Stimulated activated naive CD8-positive, alpha-beta T cell treated with anti-CD3 and anti-CD28 coated beads, Interleukin-15, amount 100 ng/mL, for 72 hours (primary cell): ENCODE measurements at places on chromosomes 4 and X.

DNA sequence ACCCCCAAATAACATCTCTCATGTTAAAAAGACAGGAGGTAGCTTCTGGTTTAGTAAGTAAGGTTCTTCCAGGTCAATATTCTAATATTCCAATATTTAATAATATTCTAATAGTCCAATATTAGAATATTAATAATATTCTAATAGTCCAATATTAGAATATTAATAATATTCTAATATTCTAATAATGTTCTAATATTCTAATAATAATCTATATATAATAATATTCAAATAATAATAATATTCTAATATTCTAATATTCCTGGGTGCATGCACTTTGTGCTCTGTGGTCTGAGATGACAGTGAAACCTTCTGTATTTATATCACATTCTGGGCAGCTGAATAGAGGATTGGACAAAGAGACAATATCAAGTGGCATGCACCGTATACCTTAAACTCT lies 96.1 kb downstream of the PCDH10 start:
- DNase-seq: no peak

DNA sequence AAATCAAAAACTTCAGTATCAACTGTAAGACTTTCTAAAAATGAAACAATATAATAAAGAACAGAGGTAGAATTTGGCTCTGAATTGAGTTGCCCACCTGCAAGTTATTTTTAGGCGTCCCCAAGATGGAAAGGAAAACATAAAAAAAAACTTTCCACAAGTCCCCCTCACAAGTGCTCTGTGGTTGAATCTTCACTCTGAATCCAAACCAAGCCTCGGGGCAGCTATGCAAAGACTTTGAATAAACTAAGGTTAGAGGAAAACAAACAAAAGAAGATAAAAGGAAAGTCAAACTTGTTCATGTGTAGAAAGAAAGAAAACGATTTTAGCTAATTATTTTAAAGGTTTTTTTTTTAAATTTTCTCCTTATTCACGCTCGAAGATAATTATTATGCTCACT lies 372.4 kb upstream of the SLIT2 start:
- no peak for DNase-seq

DNA sequence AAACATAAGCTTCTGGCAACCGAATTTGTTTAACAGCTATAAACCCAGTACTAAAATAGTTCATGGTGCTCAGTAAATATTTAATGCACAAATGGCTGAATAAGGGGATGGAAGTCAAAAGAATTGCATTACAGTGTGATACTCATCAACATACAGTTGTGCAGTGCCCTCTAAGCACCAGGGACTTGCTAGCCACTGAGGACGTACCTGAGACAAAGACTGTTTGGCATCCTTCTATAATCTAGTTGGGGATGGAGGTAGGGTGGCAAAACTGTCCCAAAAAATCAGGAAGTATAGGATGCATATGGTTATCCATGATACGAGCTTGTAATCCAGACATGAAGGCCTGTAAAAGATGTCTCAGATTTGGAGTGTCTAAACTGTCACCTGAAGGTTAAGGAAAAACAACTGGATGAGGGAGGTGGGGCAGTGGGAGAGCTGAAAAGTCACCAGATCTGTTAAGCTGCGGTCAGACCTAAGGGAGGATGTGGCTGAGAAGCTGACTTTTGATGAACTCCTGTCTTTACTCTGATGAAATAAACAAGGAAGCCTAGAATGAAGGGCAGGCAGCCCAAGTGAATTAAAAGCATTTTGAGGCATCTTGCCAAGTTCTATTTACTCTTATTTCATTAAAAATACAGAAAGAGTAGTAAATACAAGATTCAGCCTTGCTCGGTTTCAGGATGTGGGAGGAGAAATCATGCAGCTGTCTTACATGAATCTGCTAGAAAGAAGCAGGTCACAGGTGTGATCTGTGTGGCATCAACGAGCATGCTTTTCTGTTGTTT lies 12.0 kb upstream of the CD38 start:
- peak; percentile 39 for DNase-seq

GRCh38 chr4:150297861-150298474 lies 219.7 kb downstream of the DCLK2 start:
- DNase-seq: peak; percentile 12

- DNase-seq: no peak
Observed at GRCh38 chr4:185282968-185283367, 73.6 kb downstream of the SNX25 start.

GRCh38 chrX:14504960-14505538 lies 24.3 kb upstream of the GLRA2 start:
- DNase-seq: no peak

- DNase-seq: no peak
Observed at GRCh38 chr4:109627361-109627760, 67.3 kb downstream of the MCUB start.

GRCh38 chr4:1612278-1613098 lies 71.6 kb downstream of the FAM53A start:
- no peak for DNase-seq

DNA sequence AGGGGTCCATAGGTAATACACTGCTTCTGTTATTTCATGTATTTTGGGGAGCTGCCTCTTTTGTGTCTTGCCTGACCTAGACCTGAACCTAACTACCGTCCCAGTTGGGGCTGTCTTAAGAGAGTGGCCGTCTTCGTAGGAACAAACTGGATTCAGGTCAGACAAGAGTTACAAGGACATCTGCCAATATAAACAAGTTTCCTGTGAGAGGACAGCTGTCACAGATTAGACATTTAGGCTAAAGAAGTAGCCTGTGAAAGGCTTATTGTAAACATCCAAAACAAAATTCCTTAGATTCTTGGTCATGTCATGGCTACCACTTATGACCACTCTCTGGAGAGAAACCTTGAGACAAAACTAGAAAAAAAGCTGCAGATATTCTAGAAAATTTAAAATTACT lies 797.6 kb upstream of the AADAT start:
- no peak for DNase-seq

DNA sequence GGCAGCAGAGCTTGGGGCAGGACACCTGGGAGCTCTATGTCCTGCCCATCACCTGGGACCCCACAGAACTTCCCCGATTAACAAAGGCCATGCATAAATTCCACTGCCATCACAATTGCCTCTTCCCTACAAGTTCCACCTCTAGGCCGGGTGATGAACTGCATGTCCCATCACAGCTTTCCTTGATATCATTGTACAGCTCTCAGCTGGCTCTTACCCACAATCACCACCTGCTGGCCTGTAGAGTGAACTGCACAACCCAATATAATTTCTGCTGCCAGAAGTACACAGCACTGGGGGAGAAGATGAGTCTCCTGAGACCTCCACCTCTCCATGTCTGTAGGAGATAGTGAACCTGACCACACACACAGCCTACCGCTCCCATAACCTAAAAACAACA lies 285.0 kb upstream of the AADAT start:
- DNase-seq: no peak

- DNase-seq: no peak
Observed at GRCh38 chr4:44257461-44257860, 191.1 kb downstream of the KCTD8 start.

GRCh38 chr4:188986271-188986689 lies 847.0 kb downstream of the TRIML1 start:
- DNase-seq: no peak

- DNase-seq: no peak
Observed at GRCh38 chr4:159210975-159211374, 108.1 kb downstream of the RAPGEF2 start.

- DNase-seq: no peak
Observed at GRCh38 chr4:7872264-7872771, 67.3 kb downstream of the AFAP1 start.

GRCh38 chr4:83860200-83860599 lies 324.3 kb downstream of the GPAT3 start:
- DNase-seq: no peak

DNA sequence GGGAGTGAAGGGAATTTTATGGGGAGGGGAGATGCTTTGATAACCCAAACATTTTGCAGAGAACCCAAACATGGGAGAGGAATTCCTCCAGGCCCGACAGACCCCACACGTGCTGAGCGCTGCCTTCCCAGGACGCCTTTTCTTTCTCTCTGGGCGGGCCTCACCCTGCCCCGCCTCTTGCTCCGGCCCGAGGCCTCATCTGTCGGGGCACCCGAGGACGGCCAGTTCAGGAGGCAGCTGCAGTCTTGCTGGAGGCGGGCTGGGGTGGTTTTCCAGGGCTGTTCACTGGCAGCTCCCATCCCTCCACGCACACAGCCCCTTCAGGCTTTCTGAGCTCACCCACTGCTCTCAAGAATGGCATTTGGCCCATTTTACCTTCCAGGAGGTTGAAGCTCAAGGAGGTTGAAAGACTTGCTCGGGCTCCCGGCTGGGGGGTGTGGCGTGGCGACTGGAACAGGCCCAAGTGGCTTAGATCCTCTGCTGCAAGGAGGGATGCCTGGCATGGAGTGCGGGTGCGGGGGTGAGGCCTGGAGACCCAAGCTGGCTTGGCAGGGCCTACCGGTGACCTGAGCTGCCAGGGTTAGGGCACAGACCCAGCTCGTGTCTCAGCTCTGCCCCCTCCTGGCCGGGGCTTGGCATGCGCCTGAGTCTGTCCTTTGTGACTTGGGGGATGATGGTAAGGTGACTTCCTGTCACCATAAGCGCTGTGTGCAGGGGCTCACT lies 99.2 kb downstream of the PSAPL1 start:
- peak; percentile 58 for DNase-seq

GRCh38 chr4:4195354-4195753 lies 31.4 kb downstream of the OTOP1 start:
- no peak for DNase-seq

DNA sequence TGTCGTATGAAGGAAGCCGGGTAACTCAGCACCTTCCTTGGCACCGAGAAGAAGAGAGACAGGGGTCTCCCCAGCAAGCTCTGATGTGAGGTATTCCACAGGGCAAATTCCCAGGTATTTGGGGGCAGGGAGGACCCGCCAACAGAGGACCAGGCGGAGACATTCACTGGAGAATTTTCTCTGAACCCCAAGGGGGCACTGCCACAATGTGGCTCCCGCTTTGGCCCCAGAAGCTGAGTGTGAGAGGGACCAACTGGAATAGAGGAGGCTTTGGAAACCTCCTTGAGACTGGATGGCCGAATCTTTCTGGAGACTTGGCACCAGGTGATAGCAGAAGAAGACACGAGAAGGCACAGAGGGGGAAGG lies 735 bp upstream of the GABRE start:
- no peak for DNase-seq

- DNase-seq: no peak
Observed at GRCh38 chr4:687048-687970, 1.6 kb downstream of the SLC49A3 start.

- no peak for DNase-seq
Observed at GRCh38 chr4:120431180-120431579, 364.5 kb upstream of the MAD2L1 start.

DNA sequence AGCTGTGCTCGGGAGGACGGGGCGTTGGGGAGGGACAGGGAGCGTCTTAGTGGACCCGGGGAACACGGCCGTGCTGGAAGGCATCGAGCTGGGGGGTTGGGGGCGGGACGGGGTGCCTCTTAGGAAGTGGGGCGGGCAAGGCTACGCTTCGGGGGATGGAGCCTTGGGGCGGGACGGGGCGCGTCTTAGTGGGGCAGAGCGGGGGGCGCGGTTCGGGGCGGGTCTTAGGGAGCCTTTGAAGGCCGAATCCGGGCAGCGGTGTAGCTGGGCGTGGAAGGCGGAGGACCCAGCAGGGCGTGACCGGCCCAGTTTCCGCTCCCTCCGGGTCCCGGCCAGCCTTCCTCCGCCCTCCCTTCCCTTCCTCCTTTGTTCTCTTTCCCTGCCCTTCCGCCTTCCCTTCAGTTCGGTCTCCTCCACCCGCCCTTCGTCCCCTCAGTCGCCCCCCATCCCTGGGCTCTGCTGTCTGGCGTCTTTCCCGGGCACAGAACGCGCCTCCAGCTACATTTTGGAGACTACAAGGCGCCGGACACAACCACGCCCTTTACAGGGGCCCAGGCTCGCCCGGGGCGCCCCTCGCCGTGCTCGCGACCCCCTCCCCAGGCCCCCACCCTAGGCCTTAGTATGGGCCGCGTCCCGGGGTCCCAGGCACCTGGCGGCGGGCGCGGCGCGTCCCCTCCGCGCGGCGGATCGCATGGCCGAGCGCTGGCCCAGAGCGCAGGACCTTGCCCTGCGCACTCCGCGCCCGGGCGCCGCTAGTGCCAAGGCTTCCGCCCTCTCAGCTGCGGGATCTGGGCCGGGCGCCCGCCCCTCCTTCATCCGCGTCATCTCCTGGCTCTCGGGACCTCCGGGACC lies at the start of gene ARSD:
Gene ARSD (minus strand): TSS at position 757 of the 852 bp plus-strand sequence. CDS start 64 bp downstream, at position 693.
- DNase-seq: peak; percentile 23

DNA sequence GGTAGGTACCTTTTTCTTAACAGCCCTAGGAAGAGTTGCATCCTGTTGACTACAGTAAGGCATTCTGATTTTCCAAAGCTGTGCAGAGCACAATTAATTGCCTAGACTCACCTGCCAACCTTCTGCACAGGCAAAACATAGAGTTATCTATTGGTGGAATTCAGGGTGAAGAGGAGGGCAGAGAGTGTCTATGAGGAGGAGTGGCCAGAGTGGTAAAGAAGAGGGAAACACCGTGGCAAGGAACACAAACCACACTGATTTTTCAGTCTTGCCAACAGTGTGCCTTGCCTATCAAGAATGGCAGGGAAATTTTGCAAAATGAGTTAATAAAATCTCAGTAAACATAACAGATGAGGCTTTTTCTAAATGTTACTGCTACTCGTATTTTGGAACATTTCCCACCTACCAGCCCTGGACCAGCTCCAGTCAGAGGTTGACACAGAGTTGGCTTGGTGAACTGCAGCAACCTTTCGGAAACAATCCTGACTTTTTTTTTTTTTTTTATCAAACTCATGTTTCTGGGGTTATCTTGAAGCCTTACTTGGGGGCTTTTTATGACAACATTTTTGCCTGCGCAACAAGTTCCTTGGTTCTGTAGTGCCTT lies 67.9 kb upstream of the CAPN6 start:
- DNase-seq: no peak

DNA sequence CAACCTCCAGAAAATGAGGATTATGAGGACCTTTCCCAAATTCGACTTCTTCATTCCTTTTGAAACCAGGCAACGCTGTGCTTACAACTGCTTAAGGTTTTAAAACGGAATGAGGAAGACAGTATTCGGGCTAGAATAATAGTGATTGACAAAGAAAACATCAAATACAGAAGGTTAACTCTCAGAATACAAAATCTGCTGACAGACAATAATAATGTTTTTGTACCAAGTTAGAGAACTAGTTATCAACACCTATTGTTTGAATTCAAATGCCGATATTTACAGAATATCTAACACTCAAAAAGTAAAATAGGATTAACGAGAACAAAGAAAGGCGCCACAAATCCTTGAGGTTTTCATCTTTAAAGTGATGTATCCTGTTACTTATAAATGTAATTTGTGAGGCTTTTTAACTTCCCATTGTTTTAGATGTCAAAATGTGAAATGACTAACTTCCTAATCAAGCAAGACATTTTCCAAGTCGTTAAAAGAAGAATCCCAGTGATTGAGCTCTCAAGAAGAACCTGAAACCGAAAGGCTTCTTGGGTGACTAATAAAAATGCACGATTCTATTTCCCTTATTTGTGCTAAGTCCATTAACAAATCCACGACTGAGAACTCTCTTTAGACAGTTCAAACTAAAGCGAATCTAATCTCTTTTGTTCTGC lies 118.3 kb downstream of the SORBS2 start:
- no peak for DNase-seq

GRCh38 chr4:23279377-23279986 lies 586.7 kb downstream of the GBA3 start:
- DNase-seq: no peak
